ENCODE measurements at places on chromosomes 3 and 15.
A peak's percentile ranks its signal among the peaks of the same experiment; 100 is the strongest.

- peak; percentile 63 for DNase-seq
Measured at GRCh38 chr15:49101536-49101935, 53.9 kb downstream of the COPS2 start.

GRCh38 chr3:178703268-178703975 is 167.2 kb downstream of the KCNMB2 start:
- DNase-seq: peak; percentile 23

- DNase-seq: no peak
Measured at GRCh38 chr15:75834021-75834420, 9.2 kb upstream of the UBE2Q2 start.

GRCh38 chr3:51712963-51713362 is 6.1 kb downstream of the GRM2 start:
- no peak for DNase-seq

- no peak for DNase-seq
Measured at GRCh38 chr15:23472678-23473077, 25.6 kb upstream of the GOLGA6L2 start.

GRCh38 chr15:31021067-31021665 is 29.7 kb upstream of the MTMR10 start:
- DNase-seq: no peak

GRCh38 chr3:50570508-50571279 is 1.4 kb downstream of the HEMK1 start:
- DNase-seq: no peak

DNA sequence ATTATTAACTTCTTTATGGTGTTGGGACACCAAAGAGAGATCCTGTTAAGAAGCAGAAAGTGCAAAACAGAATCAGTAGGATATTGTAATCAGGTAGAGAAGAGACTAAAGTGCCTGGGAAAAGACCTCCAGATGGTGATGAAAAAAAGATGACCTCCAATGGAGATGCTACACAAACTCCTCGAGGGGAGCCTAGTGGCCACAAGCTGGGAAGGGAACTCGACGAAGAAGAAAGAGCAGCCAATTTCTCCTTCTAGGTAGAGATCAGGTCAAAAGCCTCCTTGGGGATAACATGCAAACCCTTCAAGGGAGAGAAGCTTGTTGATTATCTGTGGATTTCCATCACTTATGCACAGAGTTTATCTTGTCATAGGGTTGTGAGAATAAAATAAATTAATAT is 647.6 kb downstream of the ROBO2 start:
- no peak for DNase-seq

DNA sequence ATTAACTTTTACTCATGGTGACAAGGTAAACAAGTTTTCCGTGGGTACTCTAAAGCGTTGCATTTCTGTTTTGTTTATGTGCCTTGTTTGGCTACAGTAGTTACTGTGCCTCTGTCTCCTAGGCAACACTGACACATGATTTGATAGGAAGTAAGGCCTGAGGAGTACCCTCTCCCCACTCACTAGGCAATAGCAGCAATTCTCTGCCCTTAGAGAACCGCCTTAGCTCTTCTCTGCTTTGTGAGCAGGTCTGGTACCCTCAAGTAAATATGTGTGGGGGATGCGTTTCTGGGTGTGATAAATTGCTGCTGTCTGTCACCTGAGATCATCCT is at the start of gene IL5RA:
TSS of gene IL5RA (minus strand) at position 76 of the 332 bp plus-strand sequence. CDS start 5,390 bp downstream, outside the sequence.
- DNase-seq: no peak

DNA sequence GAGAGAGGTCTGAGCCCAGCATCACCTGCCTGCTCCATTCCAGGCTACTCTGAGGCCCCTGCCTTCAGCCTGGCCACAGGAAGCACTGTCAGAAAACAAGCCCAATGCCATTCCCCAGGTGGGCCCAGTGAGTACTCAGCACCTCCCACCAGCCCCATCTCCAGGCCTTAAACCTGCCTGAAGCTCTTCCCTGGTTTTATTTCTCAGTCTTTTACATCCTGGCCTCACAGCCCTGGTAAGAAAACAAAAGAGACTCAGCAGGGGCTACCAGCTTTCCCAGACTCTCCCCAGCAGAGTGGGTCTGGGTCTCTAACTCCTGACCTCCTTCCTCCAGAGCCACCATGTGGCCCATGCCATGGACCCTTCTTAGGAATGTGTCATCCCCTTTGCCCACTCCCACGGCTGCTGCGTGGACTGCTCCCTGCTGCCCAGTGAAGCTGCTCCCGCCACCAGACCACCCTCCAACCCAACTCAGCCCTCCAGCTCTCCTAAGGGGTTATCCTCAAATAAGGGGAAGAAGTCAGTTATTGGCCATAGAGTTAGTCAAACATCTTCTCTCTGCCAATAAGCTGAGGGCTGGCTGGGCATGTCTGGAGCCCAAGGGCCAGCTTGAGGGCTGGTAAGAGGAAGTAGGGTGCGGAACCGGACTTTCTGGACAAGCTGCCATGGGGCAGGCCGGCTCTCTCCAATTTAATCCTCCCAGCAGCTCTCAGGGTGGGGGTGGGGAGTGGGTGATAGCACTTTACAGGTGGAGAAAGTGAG is 116.7 kb upstream of the LINGO1 start:
- DNase-seq: no peak

GRCh38 chr3:175075269-175075668 is 216.1 kb downstream of the NAALADL2 start:
- peak; percentile 7 for DNase-seq

DNA sequence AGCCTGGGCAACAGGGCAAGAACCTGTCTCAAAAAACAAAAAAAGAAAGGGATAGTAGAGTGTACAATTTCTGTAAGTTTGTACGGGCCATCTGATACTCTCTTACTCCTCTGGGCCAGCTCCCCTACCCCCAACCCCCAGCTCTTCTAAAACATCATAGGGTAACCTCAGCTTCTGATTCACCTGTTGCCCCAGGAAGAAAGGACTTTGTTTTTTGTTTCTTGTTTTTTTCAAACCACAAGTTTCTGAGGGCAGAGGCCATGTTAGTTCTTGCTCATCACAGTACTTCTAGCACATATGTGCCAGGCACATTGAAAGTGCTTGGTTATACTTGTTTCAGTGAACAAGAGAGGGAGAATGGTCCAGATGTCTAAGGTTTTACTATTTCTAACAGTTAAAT is 20.2 kb downstream of the ATOSA start:
- no peak for DNase-seq

- DNase-seq: no peak
Measured at GRCh38 chr3:122239112-122239511, 55.6 kb downstream of the CASR start.

DNA sequence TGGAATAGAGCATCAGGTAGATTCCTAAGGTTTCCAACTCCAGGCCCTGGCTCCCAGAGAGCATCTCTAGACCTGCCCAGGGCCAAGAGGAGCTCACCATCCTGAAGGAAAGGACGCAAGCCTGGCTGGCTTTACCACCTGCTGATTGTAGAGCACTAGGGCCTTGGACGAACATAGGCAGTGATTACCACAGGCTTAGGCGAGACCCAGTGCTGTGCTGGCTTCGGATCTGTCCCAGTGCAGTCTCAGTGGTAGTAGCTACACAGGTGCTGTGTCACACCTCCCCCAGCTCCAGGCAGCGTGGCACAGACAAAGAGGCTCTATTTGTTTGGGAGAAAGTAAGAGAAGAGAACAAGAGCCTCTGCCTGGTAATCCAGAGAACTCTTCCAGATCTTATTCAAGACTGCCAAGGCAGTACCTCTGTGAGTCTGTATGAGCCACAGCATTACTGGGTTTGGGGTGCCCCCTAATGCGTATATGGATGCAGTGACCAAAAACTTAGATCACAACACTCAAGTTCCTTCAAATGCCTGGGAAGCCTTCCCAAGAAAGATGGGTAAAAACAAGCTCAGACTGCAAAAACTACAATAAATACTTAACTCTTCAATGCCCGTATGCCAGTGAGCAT is 25.4 kb downstream of the ISG20 start:
- peak; percentile 16 for DNase-seq

- DNase-seq: peak; percentile 12
Measured at GRCh38 chr3:104886220-104886995, 480.3 kb upstream of the ALCAM start.

DNA sequence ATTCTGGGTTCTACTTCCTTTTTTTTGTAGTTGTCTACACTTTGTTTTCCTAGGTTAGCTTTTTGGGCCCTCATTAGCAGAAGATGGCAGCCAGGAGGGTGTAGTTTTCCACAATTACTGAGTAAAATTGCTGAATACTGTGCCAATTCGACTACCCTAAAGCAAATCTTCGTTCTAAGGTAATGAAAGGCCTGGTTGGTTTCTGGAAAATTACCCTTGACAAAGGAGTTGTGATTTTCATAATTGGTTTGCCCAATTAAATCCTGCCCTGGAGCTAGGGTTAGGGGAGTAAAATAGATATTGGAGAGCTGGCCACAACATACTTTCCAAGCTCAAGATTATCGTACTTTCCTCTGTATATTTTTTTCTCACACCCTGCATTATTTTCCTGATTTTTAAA is 293.0 kb downstream of the OXSM start:
- no peak for DNase-seq

GRCh38 chr3:141392897-141393734 is 24.8 kb downstream of the ZBTB38 start:
- no peak for DNase-seq

GRCh38 chr15:68612979-68613740 is 34.4 kb downstream of the CORO2B start:
- DNase-seq: peak; percentile 56
